ENCODE measurements at places on chromosomes 5 and 9.

DNA sequence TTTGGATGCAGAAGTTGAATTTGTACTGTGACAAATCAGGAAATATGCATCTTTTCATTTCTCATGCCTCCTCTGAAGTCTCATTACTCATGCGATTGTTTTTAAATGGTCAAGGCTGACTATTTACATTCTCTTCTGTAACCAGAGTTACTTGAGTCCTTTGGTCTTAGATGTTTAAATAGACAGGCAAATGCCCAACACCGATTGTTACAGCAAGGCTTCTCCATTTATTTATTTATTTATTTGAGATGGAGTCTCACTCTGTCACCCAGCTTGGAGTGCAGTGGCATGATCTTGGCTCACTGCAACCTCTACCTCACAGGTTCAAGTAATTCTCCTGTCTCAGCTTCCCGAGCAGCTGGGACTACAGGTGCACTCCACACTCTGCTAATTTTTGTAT lies 72.7 kb upstream of the SLC28A3 start:
- no peak for DNase-seq

GRCh38 chr5:8857051-8857450 lies 688.8 kb downstream of the SEMA5A start:
- no peak for DNase-seq

GRCh38 chr9:91308191-91308590 lies 53.5 kb downstream of the AUH start:
- no peak for DNase-seq

- no peak for DNase-seq
These were observed 270.9 kb downstream of the HSPA4 start for GRCh38 chr5:133322743-133323142.

DNA sequence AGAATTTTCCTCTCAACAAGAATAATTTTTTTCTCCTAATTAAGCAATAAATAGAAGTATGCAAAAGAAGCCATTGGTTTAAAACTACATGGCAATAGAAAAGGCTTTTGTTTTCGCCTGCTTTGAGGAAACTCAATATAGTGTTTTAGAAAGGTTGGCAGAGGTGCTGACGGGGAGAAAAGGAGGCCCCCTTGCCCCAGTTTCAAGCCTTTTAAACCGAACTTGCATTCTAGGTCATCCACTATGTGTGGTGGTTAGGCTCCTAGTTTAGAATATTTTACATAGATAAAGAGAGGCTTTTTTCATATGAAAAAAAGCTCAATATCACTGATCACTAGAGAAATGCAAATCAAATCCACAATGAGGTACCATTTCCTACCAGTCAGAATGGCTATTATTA lies 33.5 kb upstream of the CEMIP2 start:
- DNase-seq, result no peak

DNA sequence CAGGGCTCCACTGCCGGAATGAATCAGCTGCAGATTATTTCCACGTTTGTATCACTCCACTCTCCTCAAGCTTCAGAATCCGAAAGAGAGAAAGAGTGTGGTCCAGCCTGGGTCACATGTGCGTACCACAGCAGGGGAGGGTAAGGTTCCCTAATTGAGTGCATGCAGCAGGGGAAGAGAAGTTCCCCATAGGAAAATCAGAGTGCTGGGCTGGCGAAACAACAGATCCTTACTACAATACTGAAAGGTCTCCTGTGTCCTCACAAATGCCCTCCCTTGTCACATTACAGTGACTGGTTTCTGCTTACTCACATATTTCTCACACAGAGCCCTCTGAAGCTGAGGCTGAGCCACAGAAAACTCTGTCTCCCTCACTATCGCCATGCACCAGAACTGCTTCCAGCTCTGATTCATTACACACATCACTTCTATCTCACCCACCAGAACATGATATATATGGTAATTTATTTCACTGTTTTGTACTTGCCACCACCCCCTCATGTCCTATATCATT lies 532.2 kb upstream of the TUSC1 start:
- peak; percentile 8 for DNase-seq

GRCh38 chr5:28390341-28390740 lies 1352.0 kb upstream of the CDH9 start:
- DNase-seq, result no peak

DNA sequence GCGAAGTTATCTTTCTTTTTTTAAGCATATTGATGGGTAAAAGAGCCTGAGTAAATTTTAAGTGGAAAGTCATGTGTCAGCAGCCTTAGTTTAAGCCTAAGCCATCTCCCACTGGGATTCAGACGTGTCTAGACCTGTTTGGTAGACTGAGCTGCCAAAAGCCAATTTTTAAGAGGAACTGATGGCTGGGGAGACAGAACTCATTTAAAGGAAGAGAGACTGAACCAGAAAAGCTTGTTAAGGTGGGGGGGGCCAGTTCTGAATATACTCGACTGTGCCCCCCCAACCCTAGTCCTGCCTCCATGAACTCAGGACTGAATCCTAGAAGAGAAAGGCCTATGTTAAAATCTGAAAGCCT lies 58.3 kb upstream of the PLPP1 start:
- DNase-seq, result no peak

DNA sequence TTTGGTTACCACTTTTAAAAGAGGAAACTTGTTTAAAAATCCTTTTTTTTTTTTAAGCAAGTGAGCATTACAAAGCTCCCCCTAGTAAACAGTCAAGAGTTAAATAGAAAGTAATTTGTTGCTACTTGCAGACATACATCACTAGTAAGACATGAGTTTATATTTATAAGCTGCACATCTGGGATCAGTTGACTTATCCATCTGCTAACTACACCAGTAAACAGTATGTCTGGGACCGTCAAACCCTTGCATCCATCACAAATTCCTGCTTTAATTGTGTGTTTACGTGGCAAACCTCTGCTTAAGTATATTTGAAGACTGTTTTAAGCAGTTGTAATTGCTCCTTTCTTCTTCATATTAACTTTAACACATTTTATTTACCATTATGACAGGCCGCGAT lies 146.8 kb downstream of the EBF1 start:
- no peak for DNase-seq

DNA sequence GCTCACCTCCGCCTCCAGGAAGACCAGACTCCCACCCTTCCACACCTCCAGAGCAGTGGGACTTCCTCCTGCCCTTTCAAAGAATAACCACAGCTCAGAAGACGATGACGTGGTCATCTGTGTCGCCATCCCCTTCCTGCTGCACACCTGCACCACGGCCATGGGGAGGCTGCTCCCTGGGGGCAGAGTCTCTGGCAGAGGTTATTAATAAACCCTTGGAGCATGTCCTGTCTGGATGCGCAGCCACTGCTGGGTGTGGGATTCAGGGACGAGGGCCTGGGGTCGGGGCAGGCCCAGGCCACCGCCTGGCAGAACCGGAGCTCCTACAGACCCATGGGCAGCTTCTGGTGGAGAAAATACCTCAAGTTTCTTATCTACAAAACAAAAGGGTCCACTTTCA lies 5.0 kb downstream of the PAEP start:
- no peak for DNase-seq

GRCh38 chr5:126641387-126641786 lies 40.6 kb downstream of the PHAX start:
- no peak for DNase-seq

GRCh38 chr5:97907646-97908400 lies 724.8 kb upstream of the RIOK2 start:
- no peak for DNase-seq

DNA sequence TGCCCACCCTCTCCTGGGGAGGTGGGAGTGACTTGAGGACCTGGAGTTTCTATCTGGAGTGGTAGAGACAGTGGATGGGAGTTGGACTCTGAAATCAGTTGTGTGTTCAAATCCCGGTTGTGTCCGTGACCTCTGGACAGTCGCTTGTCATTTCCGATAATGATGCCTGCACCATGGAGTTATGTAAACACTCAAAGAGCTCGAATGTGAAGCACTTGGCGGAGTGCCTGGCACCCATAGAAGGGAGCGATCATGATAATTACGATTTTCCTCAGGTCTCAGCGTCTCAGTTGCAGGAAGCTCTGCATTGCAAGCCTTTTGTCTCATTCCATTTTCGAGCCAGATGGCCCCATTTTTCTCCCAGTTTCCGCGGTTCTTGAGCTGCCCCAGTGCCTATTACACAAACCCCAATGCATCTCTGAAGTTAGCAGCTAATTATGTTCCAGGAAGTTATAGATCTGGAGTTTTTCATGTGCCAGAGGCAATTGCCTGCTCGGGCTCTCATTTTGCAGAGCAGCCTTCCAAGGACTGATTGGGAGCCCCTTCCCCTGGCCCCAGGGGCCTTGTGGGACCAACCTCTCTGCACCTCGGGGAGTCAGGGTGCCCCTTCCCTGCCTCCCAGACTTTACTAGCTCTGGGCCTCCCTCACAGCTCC lies 175.5 kb upstream of the MVB12B start:
- no peak for DNase-seq

DNA sequence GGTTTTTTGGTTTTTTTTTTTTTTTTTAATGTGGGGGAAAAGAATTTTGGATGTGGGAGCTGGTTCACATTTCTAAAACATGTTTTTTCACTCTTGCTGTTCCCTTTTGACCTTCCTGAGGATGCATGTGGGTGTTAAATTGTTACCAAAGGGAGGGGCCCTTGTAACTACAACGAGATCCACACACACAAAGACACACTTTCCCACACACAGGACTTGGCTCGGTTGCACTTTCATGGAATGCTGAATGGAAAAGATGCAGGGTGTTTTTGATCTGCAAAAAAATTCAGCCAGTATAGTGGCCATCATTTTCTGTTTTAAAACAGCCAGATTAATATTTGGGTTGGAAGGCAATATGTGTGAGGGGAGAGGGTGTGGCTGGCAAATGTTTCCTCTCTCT lies 576.9 kb downstream of the EBF1 start:
- DNase-seq, result no peak

- DNase-seq, result no peak
These were observed 13.2 kb downstream of the ZCCHC9 start for GRCh38 chr5:81314581-81314980.

- peak; percentile 38 for DNase-seq
These were observed 786 bp downstream of the PCDHB3 start for GRCh38 chr5:141101059-141101458.

- no peak for DNase-seq
These were observed 67.0 kb downstream of the NDFIP1 start for GRCh38 chr5:142175461-142176142.

- DNase-seq, result no peak
These were observed 15.0 kb upstream of the SREK1 start for GRCh38 chr5:66129144-66129543.

GRCh38 chr5:169943026-169943425 lies 37.3 kb downstream of the INSYN2B start:
- DNase-seq, result no peak

DNA sequence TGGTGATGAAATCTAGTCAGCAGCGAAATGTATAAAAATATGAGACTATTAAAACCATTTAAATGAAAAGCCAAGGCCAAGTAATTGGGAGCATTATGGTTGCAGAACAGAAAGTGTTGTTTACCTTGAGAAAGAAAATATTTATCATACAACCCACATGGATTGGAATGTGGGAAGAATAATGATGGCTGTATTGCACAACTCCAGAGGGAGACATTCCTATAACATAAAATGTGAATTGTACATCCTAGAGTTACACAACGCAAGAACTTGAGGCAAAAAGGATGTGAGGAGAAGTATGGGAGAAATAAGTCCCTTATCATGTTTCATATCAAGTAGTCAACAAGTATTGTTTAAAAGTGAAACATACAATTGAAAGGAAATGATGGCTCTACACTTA lies 1014.0 kb upstream of the SEMA6A start:
- no peak for DNase-seq

- no peak for DNase-seq
These were observed 25.8 kb upstream of the ARSI start for GRCh38 chr5:150328515-150328914.

GRCh38 chr5:1787472-1788047 lies 12.1 kb downstream of the MRPL36 start:
- DNase-seq, result no peak

DNA sequence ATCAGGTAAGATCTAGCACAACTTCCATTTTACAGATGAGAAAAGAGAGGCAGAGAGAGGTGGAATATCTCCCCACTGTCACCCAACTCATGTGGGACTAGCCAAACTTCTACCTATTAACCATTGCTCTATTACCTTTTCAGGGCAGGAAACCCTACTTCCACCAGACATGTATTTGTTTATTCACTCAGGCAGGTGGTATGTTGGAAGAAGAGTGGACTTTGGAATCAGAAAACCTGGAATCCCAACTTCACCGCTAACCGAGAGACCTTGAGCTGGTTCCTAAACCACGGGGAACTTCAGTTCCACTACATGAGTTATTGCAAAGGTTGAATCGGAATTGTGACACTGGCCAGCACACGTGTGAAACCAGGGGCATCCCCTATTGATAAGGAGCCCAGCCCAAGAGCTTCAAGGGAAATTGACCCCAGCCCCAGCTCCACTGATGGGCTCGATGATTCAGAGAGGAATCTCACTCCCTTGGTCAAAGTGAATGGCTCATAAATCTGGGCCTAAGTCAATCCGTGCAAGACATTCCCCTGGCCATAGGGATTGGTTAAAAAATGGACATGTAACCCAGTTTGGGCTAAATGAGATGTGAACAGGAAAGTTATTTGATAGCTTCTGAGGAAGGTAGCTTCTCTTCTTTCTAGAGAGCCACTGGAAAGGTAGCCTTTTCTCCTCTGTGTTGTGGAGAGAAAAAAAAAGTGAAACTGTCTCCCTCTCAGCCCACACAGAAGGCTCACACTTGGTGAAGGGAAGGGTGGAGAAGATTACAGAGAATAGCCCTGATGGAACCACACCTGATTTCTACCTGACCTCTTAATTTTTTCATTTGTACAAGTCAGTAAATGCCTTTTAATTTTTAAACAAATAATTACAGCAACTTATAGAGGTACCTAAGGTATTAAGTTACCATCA lies 5.5 kb upstream of the GLIS3 start:
- DNase-seq, result no peak

GRCh38 chr5:105931881-105932421 lies 1738.8 kb downstream of the EFNA5 start:
- DNase-seq, result no peak

- no peak for DNase-seq
These were observed 42.5 kb downstream of the GNA14 start for GRCh38 chr9:77605449-77606220.

DNA sequence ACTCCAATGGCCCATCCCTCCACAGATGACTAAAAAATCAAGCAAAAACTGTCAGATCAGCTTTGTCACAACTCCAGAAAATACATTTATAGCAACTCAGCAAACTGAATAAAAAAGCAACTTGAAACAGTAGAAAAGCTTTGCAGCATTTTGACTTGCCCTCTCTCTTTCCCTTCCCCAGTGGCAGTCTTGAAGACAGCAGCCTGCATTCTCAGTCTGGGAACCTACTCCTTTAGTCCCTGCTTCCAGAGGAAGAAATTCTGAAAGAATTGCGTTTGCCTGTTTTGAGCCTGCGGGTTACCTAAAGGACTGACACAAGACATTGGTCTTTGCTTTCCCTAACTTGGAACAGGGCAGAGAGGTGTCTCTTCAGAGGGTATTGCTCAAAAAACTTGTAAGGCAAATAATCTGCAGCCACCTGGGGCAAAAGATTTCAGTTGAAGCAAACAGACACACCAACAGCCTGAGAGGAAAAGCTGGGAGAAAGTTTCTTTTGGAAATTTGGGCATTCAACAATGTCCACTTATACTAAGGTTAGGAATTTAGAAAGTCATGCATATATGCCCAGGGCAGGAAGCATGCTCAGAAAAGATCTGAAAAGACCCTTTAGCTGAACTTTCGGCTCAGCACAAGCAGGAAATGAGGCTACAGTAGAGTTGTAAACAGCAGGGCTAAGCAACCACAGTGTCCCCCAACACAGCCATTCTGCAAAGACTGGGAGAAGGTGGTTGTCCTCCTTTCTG lies 15.2 kb upstream of the SLC35D2 start:
- DNase-seq, result peak; percentile 56

GRCh38 chr9:135070198-135070951 lies 17.1 kb upstream of the OLFM1 start:
- DNase-seq, result peak; percentile 48

- DNase-seq, result peak; percentile 83
These were observed 885 bp downstream of the RNF44 start for GRCh38 chr5:176536132-176536901.

Measured in GM23338 (cell line).